ENCODE measurements at places on chromosomes 4 and X.

DNA sequence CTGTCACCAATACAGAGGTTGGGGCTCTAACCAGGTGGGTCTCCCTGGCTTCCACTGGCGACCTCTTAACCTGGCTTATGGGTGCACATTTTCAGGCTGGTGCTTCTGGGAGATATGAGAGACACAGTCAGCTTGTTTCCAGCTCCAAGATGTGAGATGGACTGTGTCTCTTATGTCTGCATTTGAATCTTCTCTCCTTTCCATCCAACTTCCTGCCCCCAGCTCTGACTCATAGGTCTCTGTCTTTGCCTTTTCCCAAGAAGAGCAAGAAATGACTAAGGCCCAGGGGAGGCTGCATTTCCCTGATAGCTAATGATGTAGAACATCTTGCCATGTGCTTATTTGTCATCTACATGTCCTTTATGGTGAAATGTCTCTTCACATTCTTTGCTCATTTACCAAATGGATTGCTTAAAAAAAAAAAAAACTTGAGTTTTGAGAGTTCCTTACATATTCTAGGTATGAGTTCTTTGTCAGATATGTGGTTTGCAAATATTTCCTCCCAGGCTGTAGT, 3.2 kb upstream of the UXT start:
- no peak for DNase-seq

GRCh38 chr4:186487726-186488125, 67.6 kb downstream of the MTNR1A start:
- DNase-seq = no peak

- DNase-seq = no peak
Measured at GRCh38 chr4:81688085-81688484, 216.4 kb upstream of the RASGEF1B start.

DNA sequence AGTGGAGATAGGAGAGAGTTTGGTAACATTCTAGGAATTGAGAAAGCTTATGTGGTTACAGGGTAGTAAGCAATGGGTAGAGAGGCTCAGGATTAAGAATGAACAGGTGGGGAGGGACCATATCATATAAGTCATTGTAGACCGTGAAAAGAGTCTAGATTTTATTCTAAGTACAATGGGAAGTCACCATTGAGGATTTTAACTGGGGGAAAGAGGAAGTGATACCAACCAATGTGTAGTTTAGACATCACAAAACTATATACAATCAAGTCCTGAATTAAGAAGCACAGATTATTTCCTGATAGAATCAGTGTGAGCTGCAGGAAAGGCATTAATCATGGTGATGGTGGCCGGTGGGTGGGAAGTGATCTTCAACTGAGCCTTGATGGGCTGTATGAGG, 178.3 kb upstream of the ZIC3 start:
- DNase-seq = no peak

DNA sequence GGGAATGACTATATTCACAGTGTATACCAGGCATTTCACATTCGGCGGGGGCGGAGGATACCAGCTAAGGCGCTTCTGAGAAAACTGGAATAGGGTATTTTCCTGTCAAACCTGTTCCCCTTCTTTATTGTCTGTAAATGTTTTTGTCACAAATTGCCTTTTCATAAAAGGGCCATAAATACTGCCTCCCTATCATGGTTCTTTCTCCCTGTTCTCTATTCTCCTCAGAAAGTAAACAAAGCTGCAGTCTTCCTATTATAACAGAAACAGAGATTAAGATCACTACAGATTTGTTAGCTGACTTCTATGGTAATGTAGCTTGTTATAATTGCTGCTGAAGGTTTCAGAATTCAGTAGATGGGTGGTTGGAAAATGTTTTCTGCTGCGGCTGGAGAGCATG, 32.2 kb downstream of the MID2 start:
- no peak for DNase-seq

Data from HEK293T (cell line).